Hypothalamus (tissue), 51 donors: ENCODE measurements at places on chromosomes 16 and 17.

DNA sequence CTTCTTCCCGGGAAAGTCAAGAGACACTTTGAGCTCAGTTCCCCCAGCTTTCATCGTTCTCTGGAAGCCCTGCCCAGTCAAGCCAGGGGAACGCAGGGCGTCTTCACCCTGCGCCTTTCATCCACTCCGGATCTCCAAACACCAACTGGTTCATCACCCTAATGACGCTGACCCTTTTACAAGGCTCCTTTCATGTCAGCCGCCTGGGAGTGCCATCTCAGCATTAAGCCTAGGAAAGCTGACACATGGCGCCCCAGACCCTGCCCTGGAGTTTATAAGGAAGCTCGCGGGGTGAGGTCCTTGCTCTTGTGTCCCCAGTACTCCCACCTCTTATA, 594 bp upstream of the DNAJC7 start:
- DNase-seq = no peak

DNA sequence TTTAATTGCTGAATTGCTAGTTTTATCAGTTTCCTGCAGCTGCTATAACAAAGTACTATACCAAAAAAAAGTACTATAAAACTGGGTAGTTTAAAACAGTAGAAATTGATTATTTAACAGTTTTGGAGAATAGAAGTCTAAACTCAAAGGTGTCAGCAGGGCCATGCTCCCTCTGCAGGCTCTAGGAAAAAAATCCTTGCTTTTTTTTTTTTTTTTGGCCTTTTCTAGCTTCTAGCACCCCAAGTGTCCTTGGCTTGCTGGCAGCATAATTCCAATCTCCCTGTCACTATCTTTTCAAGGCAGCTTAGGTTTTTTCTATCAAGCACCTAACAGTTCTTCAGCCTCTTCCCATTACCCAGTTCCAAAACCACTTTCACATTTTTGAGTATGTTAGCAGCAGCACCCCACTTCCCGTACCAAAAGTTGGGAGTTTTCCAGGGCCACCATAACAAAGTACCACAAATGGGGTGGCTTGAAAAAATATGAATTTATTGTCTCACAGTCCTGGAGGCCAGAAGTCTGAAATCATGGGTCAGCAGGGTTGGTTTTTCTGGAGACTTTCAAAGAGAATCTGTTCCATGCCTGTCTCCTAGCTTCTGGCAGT, 37.4 kb downstream of the BPTF start:
- no peak for DNase-seq

DNA sequence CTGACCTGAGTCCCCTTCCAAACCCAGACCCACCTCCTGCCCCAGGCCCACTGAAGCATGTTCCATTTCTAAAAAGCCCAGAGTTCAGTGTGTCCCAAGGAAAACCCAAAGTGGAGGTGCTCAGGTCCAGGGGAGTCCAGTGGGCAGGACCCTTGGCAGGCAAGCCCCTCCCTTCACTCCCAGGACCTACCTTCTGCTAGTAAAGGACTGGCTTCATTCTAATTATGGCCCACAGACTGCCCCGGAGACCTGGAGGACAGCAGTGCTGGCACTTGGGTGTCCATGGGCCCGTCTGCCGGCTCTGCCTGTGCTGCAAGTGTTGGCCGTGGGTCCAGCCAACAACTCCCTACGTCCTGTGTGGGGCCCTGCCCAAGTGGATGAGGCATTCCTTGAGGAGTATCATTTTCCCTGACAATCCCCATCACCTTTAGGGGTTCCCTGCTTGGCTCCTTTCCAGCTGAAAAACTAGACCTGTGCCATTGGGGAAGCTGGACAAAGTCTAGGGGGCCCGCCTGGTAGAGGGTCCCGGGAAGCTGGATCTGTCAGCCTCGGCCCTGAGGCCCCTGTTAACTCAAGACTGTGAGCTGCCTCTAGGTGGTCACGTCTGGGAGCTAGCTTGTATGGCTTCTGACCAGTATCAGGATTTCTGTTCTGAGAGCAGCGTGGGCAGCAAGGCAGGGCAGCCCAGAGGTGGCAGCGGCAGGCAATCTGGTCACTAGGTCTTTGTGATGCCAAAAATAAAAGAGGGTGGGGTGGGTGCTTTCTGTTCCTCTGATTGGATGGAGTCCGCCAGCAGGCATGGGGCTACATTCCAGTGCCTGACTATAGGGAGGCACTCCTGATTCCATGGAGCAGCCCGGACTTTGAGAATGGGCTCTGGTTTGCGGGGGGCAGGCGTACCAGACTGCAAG, 8.2 kb downstream of the CBX2 start:
- DNase-seq = no peak

DNA sequence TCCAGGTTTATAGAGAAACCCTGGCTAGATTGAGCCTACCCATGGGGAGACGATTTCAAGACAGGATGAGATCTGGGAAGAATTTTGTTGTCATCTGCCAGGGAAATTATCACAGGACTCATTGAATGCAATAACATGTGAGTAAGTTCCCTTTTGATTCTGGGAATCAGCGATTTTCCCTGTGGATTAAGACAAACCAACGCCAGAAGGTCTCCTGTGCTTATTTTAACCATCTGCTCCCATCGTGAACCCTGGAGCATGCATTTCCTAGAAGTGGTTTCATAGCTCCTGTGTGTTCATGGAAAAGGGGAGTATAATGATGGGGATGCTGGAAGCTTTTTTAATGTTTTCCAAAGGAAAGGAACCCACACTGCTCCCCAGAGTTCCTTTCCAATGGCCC, 21.0 kb upstream of the ARHGAP44 start:
- DNase-seq = no peak
